ENCODE measurements at places on chromosomes 7 and 10.

- DNase-seq: no peak
These were observed 3.7 kb downstream of the METTL27 start for GRCh38 chr7:73838642-73839041.

DNA sequence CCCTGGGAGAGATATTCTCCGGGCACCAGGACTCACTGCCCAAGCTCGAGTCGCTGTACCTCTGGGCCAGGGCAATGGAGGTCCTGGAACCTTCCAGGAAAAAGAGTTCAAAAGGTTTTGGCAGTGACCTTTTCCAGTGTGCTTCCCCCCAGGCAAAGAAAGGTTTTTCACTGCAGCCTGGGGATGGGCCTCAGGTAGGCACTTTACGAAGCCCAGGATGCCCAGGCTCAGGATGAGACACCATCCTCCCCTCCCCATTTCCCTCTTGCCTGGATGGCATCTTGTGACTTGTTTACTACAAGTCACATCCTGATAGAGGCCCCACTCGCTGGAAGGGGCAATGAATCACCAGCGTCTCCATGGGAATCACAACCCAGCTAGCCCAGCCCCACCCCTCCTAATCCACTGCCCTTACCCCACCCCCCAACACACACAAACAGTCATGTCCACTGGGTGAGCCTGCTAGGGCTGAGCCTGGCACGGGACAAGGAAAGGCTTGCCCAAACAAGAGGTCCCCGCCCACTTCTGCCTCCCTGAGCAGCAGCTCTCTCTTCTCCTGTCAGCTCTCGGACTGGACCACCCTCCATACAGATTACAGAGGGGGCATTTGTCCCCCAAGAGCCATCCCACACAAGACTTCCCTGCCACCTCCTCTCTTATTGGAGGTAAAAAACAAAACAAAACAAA, 93.8 kb upstream of the SMNDC1 start:
- DNase-seq: no peak

DNA sequence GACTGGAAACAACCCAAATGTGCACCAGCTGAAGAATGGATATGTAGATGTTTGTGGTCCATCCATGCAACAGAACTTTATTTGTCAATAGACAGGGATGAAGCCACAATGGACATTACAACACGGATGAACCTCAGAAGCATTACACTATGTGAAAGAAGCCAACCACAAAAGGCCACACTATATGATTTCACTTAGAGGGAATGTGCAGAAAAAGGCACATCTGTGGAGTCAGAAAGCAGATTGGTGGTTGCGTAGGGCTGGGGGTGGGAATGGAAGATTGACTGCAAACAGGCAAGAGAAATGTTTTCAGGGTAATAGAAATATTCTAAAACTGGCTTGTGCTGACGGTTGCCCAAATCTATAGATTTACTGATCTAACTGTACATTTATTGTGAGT, 34.3 kb upstream of the WASHC2A start:
- no peak for DNase-seq

GRCh38 chr10:33897291-33897752, 562.9 kb upstream of the NRP1 start:
- DNase-seq: no peak
